Stimulated activated naive CD4-positive, alpha-beta T cell (primary cell): ENCODE measurements at places on chromosomes 3 and 15.

- DNase-seq = no peak
These were observed 304.8 kb upstream of the STAC start for GRCh38 chr3:36075491-36075890.

DNA sequence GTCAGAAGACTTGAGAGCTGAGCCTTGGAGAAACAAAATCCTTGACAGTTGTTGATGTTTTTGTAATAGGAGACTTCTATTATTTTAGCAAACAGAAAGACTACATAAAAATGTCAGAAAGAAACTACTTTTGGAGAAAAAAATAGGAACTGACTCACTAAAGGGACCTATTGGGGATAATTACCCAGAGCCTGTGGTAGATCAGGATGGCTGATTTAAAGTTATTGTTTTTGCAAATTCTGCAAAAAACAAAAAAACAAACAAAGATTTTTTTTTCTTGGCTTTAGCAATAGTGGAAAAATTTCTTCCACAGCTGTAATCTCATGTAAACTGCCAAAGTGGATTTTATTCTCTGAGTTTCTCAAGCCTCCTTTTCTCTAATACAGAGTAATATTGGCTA, 101.5 kb upstream of the SATB1 start:
- no peak for DNase-seq

DNA sequence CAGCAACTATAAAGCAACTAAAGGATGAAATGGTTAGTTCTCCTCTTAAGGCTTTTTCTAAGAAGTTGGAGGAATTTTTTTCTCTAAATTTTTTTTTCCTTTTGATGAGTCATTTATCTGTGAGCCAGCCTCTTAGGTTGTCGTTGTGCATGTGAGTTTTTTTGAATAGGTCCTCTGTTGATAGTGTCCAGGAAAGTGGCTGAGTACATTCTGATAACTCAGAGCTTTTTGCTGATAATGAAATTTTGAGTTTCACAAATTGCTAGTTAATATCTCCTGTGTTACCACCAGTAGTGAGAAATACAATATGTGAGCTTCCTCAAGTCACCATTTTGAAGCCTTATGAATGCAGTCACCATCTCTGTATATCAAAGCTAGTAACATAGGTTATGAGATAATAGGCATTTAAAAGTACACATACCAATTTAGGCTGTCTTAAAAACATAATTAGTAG, 7.1 kb upstream of the LXN start:
- no peak for DNase-seq

DNA sequence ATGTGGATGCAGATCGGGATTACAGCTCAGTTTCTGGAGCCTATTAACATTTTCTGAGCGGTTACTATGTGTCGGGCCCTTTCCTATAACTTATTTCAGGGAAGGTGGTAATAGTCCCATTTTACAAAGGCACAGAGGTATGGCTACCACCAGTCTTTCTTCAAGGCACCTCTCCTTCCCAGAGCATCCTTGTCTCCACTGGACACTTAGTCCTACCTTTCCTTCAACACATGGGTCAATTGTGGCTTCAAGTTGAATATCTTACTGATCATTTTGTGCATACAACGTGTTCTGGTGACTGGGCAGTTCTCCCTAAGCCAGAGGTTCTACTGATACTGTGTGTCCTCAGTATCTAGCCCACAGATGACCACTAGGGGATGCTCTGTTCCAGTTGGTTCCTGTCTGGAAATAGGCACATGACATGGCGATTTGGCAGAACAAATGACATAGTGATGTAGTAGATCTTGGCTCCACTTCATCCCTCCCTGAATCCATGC, 60.7 kb upstream of the CMTM8 start:
- DNase-seq = peak; percentile 14

DNA sequence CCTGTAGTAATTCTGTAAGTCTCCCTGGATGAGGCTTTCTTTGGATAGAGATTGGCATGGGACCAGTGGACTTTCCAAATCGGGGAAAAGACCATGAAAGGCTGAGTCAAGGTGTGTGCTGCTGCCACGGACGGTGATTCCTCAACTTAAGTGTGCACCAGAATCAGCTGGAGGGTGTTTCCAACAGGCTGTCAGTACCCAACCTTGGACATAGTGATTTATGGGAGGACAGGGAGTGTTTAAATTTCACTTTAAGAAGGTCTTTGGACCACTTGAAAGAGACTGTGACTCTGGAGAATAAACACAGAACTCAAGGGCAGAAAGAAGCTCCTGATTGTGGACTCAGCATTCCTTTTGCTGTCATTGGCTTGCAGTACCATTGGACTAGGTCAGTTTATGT, 20.4 kb upstream of the CHST2 start:
- DNase-seq = no peak

- DNase-seq = no peak
These were observed 126.5 kb upstream of the BFSP2 start for GRCh38 chr3:133273346-133273745.

DNA sequence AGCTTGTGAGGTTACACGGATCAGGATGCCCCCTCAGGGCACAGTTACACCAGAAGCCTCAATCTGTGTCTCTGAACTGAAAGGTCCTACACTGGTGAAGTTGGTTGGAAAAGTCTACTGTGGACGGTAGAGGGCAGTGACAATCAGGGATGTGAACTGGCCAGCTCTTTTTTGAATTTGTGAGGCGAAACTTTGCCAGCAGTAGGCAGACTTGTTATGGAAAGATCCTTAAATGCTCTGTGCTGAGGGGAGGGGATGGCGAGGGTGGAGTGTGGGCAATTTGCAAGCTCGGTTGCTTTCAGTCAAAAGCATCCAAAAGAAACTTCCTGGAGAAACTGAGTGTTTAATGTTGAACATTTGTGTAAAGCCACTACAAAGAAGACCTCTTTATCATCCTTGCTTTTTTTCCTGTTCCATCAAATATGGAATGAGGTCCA, 127.4 kb upstream of the ABHD17C start:
- peak; percentile 1 for DNase-seq

DNA sequence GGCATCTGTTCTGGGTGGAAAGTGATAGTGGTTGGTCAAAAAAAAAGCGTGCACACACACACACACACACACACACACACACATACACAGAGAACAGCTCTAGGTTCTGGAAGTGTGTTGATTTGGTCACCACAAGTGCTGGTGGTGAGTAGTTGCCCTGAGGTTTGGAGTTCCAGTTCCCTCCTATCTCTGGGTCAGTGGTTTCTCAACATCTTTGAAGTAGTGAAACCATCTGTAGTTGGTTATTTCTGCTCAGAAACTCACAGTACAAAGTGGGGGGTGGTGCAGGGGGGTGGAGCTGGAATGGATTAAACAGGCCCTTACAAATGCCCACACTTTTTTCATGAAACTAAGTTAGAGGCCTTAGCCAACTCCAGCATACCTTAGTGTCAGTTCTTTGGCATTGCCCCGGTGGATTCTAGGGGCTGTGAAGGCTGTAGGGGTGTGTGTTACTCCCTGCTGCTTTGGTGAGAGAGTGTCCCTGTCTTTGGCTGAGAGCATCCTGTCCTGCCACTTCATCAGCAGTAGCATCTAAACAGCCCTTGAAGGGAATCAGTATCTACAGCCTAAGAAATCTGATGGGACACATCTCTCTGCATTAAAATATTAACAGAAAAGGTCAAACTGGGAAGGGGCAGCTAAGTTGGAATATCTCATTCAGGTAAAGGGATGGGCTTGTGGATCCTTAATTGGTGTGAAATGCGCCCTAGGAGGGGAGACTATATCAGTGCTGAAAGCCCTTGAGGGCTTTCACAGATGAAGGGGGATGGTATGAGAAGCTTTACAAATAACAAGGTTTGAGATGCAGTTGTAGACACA, 20.6 kb downstream of the SMAD3 start:
- DNase-seq = no peak

DNA sequence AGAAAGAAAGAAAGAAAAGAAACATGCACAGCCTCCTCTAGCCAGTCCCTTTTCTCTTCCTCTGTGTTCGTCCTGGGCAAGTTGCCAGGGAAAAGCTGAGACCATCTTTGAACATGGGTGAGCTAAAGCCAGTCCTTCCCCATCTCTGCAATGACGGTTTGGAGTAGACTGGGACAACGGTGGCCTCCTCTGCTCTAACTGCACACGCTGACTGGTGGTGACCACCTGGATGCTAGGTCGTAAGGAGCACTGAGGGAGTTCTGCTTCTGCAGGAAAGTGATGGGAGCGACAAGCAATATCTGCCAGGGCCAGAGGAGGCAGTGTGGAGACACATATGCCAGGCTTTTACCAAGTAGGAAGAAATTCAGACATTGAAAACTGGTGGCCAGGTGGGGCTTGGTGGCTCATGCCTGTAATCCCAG, 111.7 kb downstream of the NUP210 start:
- no peak for DNase-seq

DNA sequence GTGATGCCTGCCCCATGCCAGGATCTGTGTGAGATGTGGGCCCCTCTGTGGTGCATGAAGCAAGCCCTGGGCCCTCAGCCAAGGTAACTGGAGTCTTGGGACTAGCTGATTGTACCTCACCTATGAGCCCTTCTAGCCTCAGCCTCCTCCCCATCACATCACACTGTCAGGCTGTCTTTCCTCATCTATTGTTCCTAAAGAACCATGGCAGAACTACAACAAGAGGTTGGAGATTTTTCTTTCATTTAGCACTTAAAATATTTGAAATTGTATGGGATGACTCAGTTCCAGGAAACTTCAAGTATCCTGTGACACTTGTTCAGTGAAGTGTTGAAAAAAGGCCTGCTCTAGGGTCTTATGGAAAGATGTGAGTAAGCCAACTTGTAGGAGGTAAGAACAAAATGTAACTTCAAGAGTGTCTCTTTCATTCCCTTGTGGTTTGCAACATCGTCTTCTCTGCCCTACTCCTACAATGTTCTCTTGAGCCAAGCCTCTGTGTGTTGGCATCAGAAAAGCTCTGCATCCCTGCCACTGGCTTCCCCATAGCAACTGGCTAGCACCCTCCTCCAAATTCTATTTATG, 58.7 kb upstream of the TIPARP start:
- no peak for DNase-seq

GRCh38 chr15:56019060-56019793, 25.8 kb upstream of the NEDD4 start:
- DNase-seq = no peak

- no peak for DNase-seq
These were observed 289.0 kb downstream of the NEK10 start for GRCh38 chr3:27080258-27080525.

GRCh38 chr3:46931631-46932331, 44.8 kb downstream of the CCDC12 start:
- no peak for DNase-seq

DNA sequence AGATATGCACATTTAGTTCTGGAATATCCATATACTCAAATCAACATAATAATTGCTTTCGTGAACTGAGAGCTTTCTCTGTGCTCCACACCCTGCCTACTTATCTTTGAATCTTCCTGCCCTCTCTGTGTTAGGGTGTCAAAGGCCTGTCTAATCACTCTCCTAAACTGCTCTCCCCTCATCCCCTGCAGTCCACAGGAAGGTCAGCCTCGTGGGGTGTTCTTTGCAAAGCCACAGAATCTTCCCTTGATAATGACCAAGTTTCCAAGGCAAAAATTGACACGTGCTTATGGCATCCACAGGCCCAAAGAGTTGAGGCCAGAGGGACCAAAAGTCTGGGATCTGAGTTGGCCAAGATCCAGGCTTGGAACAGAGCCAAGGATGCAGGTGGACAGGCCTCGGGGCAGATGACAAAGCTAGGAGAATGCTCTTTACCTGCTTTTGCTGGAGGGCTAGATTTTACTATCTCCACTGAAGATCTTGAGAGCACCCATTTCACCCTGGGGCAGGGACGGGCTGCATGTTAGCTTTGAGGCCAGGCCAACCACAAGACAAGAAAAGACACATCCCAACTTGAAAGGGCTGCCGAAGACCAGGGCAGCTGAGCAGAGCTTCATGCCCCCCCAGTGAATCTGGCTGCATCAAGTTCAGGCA, 20.4 kb downstream of the BHLHE40 start:
- DNase-seq = no peak

DNA sequence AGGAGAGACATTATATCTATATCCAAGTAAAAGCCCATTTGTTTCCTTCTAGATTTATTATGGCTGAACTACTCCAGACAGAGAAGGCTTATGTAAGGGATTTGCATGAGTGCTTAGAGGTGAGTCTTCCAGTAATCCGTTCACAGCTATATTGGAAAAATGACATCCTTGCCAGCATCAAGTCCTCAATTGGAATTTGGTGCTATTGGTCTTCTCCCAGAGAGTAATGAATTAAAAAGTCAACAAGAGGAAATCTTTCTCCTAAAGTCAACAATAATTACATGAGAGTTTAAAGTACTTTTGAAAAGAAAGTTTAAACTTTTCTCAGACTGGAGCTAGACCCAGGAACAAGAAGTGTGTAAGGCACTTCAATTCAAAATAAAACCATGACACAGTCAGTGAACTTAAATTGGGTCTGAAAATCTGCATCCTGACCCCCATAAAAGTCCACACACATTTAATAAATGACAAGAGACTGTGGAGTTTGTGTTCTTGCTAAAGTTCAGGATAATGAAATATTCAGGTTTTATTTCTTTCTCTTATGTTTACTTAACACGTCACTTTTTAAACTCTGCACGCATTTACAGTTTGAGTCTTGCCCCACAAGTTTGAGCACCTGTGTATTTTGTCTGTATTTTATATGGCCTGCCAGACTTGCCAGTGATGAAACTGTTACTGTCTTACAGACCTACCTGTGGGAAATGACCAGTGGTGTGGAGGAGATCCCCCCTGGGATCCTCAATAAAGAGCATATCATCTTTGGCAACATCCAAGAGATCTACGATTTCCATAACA, 268.2 kb upstream of the UMPS start:
- no peak for DNase-seq

DNA sequence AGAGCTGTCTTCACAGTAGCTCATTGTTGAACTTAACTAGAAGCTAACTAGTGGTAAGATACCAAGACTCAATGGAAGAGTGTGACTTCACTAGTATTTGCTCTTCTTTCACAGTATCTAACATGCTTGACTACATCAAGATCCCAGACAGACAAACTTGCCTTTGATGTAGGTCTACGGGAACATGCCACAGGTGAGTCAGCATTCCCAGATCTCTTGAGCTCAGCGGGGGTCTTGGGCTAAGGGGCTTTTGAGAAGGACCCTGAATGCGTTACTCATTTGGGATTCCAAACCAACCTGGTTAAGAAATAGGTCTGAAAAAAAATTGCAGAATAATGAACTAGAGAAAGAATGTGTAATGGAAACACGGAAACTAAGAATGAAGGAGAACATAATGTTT, 222.4 kb downstream of the RYR3 start:
- no peak for DNase-seq

DNA sequence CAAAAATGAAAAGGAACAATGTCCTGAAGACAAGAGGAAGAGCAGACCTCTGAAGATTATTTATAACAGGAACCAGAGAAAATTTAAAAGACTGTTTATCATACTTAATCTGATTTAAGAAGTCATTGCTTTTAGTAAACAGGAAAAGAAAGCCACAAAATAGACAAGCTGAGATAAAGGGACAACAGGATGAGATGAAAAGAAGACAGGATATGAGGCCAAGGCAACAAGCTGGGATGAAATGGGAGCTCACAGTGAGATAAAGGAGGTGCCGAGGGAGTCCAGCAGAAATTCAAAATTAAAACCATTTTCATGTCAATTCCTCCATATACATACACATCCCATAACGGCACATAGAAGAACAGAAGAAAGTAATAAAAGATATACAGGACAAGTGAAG, 277.0 kb downstream of the RBMS3 start:
- no peak for DNase-seq

GRCh38 chr3:28905798-28906197, 375.1 kb upstream of the RBMS3 start:
- no peak for DNase-seq

- DNase-seq = no peak
These were observed 81.6 kb downstream of the SSR3 start for GRCh38 chr3:156473341-156473740.

GRCh38 chr3:123447416-123447748, 1.5 kb downstream of the ADCY5 start:
- no peak for DNase-seq

GRCh38 chr3:113263778-113264177, 52.4 kb downstream of the BOC start:
- no peak for DNase-seq
